Natural killer cell (primary cell): ENCODE measurements at places on chromosomes 7 and 10. TPM values are rescaled to one million over a fixed set of nuclear protein-coding genes. Genes with fewer than 3 reads are reported as not detected.

DNA sequence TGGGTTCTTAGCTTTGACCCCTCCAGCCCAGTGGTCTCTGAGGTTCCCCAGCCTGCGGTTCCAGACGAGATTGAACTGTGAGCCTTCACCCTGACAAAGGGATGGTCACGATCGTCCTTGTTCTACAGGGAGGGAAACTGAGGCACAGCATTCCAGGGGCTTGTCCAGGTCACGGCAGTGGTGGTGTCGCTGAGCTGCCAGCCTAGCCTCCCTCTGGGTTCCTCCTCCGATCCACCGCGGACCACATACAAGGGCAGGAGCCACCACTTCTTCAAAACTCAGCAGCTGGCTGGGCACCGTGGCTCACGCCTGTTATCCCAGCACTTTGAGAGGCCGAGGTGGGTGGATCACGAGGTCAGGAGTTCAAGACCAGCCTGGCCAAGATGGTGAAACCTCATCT is 35.8 kb downstream of the ELFN1 start:
- no peak for DNase-seq

DNA sequence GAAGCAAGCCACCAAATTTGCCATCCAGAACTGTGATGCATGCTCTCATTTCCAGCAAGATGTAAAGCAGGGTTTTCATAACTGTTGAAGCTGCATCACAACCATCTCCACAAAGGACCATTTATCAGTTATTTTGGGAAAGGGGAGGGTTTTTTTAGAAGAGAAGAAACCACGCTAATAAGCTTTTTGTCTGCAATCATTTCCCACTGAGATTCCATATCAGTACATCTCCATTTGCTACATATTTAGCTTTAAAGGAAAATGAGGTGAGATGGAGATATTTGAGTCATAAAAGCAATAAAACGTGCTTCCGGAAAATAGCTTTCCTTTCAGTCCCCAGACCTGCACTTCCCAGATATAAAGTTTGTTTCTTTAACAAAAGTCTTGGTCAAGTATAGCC is 258.2 kb downstream of the FRMD4A start:
- no peak for DNase-seq

- DNase-seq: no peak
These were observed 78.0 kb upstream of the AGBL3 start for GRCh38 chr7:134908289-134908688.

DNA sequence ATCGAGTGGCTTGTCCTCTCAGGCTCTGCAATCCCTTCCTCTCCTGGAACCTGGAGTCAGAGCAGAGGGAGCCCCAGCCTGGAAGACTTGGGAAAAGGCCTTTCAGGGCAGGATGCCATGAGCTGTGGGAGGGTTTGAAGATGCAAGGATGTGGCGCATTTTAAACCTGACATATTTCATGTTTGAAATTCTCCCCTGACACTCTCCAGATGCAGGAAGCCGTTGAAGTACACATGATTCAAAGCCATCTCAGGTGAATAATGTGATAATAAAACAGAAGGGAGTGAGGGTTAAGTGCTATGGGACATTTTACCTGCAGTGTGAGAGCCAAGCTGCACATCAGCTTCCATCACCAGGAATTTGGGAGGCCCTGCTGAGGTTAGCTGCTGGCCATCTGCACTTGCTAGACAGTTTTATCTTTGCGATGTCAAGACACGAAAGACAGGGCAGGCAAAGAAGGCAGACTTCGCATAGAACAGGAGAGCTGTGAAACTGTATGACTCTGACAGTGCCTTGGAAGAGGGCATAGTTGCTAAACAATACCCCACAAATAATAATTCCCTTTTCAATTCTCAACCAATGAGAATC is 159.1 kb upstream of the GDF10 start:
- no peak for DNase-seq

GRCh38 chr7:104956753-104957450 is 57.1 kb upstream of the KMT2E start:
- DNase-seq: peak; percentile 54

DNA sequence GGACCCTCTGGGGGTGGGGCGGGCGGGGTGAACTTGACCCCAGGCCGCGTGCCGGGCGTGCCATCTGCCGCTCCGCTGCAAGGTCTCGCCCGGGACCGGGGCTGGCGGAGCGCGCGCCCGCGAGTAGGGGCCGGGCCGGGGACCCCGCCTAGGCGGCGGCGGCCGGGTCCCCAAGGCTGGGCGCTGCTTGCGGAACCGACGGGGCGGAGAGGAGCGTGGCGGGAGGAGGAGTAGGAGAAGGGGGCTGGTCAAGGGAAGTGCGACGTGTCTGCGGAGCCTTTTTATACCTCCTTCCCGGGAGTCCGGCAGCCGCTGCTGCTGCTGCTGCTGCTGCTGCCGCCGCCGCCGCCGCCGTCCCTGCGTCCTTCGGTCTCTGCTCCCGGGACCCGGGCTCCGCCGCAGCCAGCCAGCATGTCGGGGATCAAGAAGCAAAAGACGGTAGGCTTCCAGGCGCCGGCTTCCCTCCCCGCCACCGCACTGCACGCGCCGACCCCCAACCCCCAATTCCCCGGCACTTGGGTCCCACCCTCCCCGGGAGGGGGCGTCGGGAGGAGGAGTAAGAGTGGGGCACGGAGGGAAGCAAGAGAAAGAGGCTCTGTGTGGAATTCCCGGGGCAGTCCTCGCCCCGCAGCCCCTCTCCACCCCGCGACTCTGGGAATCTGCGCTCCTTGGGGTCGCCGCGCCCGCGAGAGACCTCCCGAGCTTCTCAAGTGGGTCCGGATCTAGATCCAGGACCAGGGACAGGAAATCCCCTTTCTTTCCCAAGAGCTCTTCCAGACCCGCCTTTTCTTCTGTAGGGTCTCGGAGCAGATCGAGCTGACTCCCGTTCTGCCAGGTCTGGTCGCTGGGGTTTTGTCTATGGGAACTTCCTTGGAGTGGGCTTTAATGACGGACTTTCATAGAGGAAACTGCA is at the start of gene PAPSS2:
PAPSS2 (plus strand) TSS at position 308 of the 913 bp plus-strand sequence; CDS start at position 412, 104 bp downstream.
- no peak for DNase-seq

- no peak for DNase-seq
These were observed 24.0 kb downstream of the NPC1L1 start for GRCh38 chr7:44517175-44517574.

DNA sequence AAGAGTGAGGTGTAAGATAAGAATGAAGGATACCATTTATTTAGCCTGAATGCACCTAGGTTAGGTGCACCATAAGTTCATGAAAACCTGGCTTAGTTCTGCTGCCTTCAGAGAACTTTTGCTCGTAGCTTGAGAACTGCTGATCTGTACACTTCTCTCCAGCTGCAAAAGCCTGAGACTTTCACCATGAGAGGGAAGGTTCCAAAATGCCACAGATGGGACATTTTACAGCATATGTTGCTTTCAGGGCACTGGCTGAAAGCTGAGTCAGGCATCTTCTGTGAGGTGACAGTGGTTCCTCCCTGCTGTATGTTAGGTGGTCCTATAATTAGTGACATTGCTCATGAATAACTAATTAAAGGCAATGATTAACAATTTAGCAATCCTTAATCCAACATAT is 298.3 kb downstream of the GALNT17 start:
- no peak for DNase-seq

DNA sequence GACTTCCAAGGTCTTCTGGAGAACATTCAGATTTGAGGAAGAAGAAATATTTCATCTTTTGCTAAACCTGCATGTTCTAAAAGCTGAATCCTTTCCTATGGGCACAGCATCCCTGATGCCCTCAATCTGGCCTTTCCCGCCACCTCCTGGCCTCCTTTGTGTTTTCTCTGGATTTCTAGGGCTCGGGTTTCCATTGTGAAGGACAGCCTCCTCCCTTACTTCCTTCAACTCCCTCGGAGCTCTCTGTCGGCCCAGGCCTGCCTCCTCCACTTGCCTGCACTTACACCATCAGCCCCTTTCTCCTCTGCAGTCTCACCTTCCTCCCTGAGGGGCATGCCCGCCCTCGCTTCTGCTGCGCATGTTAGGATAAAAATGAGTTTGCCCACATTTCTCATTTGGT is 75.4 kb downstream of the WIPF3 start:
- no peak for DNase-seq

DNA sequence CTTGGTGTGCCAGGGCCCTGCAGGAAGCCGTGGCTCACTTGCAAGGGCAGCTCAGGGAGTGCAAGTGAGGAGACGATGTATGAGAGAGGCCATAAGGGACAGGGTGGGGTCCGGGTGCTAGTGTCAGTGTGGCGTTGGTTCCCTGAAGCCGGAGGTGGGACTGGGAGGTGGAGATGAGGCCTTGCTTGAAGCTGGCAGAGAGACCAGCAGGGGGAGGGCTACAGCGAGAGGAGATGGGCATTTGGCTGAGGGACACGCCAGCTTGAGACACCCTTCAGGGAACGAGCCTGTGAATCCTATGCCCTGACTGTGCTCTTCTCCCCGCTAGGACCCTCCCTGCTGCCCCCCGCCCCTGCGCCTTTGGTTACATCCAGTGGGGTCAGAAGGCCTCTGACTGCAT is 529.1 kb downstream of the TCERG1L start:
- no peak for DNase-seq

- DNase-seq: no peak
These were observed 140.2 kb downstream of the AUTS2 start for GRCh38 chr7:69738396-69738951.

DNA sequence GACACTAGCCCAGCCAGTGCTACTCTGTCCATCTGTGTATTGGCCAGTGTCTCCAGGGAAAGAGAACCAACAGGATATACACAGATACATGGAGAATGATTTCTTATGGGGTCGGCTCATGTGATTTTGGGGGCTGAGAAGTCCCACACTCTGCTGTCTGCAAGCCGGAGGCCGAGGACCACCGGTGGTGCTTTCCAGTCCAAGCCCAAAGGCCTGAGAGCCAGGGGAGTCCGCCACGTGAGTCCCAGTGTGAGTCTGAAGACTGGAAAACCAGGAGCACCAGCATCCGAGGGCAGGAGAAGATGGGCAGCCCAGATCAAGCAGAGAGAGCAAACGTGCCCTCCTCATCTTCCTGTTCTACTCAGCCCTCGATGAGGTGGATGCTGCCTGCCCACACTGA is 71.5 kb downstream of the C10orf143 start:
- DNase-seq: no peak

GRCh38 chr7:14999331-14999730 is 96.8 kb upstream of the DGKB start:
- DNase-seq: no peak

DNA sequence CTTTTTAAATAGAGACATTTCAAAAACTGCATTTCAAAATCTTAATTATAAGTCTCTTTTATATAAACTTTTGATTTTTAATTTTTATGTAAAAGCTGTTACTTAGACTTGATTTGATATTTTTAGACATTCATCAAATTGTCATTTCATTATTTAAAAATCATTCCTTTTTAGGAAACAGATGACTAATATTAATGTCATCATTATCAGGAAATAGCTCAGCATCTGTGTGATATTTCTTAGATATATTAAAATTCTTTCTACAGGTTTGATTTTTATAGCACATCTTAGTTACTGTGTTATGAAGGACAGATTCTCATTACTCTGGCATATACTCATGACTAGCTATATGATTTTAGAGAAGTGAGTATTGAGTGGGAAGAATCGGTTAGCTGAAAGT is 17.2 kb downstream of the RUNDC3B start:
- no peak for DNase-seq

DNA sequence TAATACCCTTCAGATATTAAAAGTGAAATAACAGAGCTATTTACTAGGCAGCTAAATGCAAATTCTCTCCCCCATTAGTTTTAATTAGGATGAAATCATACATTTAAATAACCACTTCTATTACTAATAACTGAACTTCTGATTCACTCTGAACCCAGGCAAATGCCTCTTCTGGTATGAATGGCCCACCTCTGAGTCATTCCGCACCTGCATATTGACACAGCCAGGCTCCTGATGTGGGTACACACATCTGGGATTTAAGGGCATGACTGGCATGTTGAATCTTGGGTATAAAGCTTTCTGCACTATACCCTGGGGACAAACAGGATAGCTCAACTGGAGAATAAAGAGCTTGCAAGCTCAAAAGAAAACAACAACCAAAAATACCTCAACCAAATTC is 140.9 kb downstream of the AUTS2 start:
- no peak for DNase-seq

DNA sequence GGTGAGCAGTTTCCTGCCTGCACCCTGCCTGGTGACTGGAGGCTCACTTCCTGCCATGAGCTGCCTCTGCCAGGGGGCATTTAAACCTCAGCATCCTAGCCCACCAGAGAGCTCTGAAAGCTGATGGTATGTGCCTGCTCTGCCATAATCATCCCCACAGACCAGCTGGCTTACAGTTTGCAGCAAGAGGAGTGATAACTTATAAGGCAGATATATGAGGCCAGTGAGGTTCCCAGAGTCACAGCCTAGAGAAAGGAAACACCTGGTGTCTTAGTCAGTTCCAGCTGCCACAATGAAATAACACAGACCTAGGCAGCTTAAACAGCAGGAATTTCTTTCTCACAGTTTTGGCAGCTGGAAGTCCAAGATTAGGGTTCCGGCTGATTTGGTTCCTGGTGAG is 232.0 kb downstream of the PAXIP1 start:
- DNase-seq: no peak

- no peak for DNase-seq
These were observed 137.4 kb downstream of the MDFIC start for GRCh38 chr7:115059321-115059720.

- DNase-seq: no peak
These were observed 160.9 kb upstream of the SEMA3C start for GRCh38 chr7:81079746-81080145.

DNA sequence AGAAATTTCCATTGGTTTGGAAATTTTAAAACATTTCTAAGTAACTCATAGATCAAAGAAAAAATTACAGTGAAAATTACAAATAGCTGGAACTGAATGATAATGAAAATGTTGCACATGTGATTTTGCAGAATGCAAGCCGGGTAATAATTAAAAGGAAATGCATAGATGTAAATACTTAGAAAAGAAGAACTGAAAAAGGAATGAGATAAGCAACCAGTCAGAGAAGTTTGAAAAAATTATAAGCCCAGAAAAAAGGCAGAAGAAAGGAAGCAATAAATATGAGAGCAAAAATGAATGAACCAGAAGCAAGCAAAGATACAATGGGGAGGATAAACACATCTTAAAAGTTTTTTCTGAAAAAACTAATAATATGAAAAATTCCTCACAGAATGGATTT is 3.2 kb upstream of the TMEM273 start:
- DNase-seq: no peak

- no peak for DNase-seq
These were observed 42.4 kb downstream of the C10orf120 start for GRCh38 chr10:122657255-122657654.

Gene GTF2IRD1
- total RNA-seq: not detected

Gene AZGP1
- not detected for total RNA-seq

Gene HDAC9
- total RNA-seq: 19.1 TPM

Gene SLC16A9
- not detected for total RNA-seq

Gene FAM237B
- not detected for total RNA-seq

Gene INHBA
- not detected for total RNA-seq

Gene PRSS37
- total RNA-seq: not detected
